Activated CD4-positive, alpha-beta T cell treated with anti-CD3 and anti-CD28 coated beads, Interleukin-2, amount 10 ng/mL, durations not matched to agents 24 days and 14 days (primary cell): ENCODE measurements at places on chromosomes 11 and 22. TPM values are rescaled to one million over a fixed set of nuclear protein-coding genes. Genes with fewer than 3 reads are reported as not detected.

- no peak for DNase-seq
These were observed 34.3 kb downstream of the GUCY1A2 start for GRCh38 chr11:106983991-106984390.

The OR6T1 gene
- total RNA-seq, result not detected in 2 replicates

- no peak for DNase-seq
These were observed 125.6 kb upstream of the PITPNB start for GRCh38 chr22:28044546-28045173.

GRCh38 chr11:46367244-46367915 lies 14.1 kb upstream of the MDK start:
- DNase-seq, result peak; percentile 92

DNA sequence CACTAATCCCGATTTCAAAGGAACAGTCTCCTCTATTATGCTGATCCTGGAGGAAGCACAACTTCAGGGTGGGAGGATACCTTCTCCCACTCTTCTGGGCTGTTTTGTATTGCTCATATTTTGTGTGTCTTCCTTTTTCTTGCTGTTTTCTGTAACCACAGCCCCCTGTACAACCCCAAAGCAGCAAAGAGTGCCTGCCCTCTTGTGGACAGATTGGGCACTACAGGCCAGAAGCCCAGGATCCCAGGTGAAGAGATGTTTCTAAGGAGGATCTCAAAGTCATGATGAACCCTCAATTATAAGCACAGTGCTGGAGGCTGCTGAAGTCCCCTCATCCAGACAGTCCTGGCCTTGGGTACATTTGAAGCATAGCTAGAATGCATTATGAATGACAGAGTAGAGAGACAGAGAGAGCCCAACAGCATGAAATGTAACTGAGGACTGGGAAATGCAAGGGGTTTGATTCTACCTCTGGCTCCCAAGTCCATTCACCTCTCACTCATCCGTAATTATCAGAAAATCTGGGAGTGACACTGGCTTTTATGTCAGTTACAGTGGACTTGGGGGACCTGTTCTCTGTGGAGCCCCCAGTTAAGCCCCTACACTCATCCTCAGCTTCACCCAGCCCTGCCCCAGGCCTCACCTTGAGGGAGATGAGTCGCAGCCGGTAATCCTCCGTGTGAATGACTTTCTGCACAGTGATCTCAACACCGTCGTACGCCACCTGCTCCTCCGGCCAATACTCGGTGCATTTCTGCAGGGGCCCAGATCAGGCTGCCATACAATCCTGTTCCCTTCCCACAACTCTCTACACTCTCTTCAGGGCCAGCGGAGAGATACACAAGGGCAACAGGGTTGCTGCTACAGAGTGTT lies 6.2 kb upstream of the IGSF22 start:
- DNase-seq, result peak; percentile 90

DNA sequence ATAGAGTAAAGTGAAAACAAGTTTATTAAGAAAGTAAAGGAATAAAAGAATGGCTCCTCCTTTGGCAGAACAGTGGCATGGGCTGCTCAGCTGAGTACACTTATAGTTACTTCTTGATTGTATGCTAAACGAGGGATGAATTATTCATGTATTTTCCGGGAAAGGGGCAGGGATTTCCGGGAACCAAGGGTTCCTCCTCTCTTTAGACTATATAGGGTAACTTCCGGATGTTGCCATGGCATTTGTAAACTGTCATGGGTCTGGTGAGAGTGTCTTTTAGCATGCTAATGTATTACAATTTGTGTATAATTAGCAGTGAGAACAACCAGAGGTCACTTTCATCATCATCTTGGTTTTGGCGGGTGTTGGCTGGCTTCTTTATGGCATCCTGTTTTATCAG lies 23.5 kb upstream of the SPTY2D1 start:
- DNase-seq, result no peak

The OSM gene
- 61.0 and 62.8 TPM in 2 replicates for total RNA-seq

GRCh38 chr22:38481162-38481870 lies 13.4 kb downstream of the KDELR3 start:
- DNase-seq, result no peak

DNA sequence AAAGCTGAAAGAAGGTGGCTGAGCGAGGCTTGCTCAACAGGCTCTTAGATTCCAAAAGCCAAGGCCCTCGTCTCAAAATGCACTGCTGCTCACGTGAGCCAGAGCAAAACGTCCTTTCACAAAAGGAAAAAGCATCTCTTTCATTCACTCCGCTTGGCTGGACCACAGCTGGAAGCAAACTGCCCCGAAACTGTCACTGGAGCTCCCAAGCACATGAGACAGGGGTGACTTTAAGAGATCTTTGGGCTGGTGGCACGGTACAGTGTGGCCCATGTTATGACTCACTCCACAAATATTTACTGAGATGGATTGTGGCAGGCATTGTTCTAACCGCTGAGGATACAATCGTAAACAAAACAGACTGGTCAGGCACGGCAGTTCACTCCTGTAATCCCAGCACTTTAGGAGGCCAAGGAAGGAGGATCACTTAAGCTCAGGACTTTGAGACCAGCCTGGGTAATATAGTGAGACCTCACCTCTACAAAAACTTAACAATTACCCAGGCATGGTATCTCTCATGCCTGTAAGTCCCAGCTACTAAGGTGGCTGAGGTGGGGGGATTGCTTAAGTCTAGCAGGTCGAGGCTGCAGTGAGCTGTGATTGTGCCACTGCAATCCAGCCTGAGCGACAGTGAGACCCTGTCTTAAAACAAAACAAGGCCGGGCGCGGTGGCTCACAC lies 3.6 kb downstream of the PLA2G6 start:
- no peak for DNase-seq

The GAS2L1 gene
- total RNA-seq, result 1.5 and 2.6 TPM in 2 replicates

DNA sequence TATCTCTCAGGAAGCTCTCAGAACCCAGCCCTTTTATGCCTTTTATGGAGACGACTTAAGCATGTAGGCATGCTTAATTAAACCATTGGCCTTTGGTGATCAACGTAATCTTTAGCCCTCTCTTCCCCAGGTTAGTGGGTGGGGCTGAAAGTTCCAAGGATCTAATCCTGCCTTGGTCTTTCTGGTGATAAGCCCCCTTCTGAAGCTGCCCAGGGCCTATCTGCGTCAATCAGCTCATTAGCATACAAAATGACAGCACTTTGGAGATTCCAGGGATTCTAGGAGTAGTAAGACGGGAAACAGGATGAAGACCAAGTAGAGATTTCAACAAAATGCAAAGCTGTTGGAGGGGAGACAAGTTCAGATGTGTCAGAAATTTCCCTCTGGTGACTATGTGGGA lies 3.1 kb downstream of the FAM118A start:
- no peak for DNase-seq

The SUN2 gene
- total RNA-seq, result 124 and 128 TPM in 2 replicates

- DNase-seq, result no peak
These were observed 1480.4 kb downstream of the FAM181B start for GRCh38 chr11:81253244-81253643.

DNA sequence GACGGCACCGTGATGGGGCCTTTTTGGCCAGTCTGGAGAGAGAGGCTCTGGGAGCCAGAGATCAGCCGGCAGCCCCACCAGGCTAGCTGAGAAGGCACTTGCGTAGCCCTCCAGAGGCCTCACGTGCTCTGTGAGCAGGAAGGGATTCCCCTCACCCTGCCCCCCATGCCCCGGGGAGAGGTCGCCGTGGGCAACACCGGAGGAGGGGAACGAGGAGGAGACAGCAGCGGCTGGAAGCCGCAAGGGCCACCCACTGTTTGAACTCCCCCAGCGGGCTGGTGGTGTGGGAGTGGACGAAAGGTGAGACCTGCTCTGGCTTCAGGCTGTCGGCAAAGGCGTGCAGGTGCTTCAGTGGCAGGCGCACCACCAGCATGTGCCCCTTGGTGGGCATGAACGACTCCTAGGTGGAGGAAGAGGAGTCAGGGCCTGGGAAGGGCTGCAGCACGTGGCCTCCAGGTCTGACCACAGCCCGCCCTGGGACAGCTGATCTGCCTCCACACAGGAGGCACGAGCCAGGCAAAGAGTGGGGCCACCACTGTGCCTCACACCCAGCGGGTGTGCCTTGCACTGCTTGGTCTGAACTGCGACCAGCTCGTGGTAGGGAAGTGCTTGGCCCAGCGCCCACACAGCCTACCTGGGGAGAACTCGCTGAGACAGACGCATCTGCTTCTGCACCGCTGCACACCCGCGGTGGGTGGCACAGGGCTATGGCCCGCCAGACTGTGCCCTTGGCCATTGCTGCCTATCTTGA lies 99.9 kb downstream of the MED15 start:
- DNase-seq, result no peak

DNA sequence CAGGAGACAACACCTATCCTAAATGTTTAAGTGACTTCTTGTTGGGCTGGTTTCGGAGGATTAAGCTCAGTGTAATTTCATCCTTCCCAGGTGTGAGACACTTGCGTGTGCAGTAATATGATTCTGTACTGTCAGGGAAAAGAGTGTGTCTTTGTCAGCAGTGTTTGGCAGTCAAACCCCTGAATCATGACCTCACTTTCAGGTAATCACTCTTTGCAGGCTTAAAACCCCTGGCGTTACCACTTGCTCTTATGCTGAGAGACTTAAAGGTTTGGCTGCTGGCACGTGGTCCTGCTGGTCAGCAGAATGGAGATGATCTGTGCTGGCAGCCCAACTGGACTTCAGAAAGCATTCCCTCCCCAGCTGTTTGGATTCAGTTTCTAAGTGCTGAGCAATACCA lies 56.1 kb downstream of the APIP start:
- no peak for DNase-seq
